ENCODE measurements at places on chromosomes 7 and 10. TPM values are rescaled to one million over a fixed set of nuclear protein-coding genes. Genes with fewer than 3 reads are reported as not detected.

The FAM131B gene
- 5.7 TPM for total RNA-seq

The CFAP46 gene
- total RNA-seq: 9.0 TPM

The UTF1 gene
- total RNA-seq: not detected

The MAPK8 gene
- total RNA-seq: 182 TPM

The ALOX5 gene
- 3.5 TPM for total RNA-seq

The TRIL gene
- 7.4 TPM for total RNA-seq

The CALML3 gene
- not detected for total RNA-seq

The GIMAP2 gene
- total RNA-seq: 41.8 TPM

The GDF2 gene
- total RNA-seq: not detected

The ARMC3 gene
- 0.34 TPM for total RNA-seq

The NPC1L1 gene
- not detected for total RNA-seq

The CCNY gene
- 28.2 TPM for total RNA-seq

- no peak overlapping the region for H3K4me3 ChIP-seq
- no peaks in the 10 kb centered on the region for H3K4me1 ChIP-seq
- H3K27me3 ChIP-seq: no peaks in the 10 kb centered on the region
- H3K36me3 ChIP-seq: no peaks in the 10 kb centered on the region
These were observed 34.2 kb upstream of the NEBL start for GRCh38 chr10:20931156-20931795.

GRCh38 chr10:95209509-95210127 lies 15.6 kb downstream of the ACSM6 start:
- no peaks in the 10 kb centered on the region for H3K27me3 ChIP-seq
- H3K36me3 ChIP-seq: no peaks in the 10 kb centered on the region
- no peak overlapping the region for H3K27ac ChIP-seq
- no peaks in the 10 kb centered on the region for H3K4me1 ChIP-seq
- no peak overlapping the region for H3K4me3 ChIP-seq

DNA sequence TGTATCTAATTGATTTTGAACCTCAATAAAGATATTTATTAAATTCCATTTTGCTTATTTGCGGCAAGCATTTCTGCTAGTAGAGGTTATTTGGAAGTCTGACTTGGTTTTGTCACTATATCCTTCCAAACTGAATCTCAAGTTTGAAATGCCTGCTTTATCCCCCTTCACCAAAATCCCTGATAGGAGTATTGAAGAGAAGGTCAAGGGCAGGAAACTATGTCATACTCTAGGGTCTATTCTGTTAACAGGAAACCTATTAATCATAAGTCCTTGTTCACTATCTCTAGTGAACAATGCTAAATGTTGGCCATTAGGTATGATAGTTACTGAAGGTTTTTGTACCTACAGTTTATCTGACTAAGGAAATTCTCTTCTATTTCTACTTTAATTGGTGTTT lies 11.5 kb downstream of the GNAT3 start:
- H3K36me3 ChIP-seq: no peaks in the 10 kb centered on the region
- no peak overlapping the region for H3K27ac ChIP-seq
- no peaks in the 10 kb centered on the region for H3K27me3 ChIP-seq
- no peaks in the 10 kb centered on the region for H3K4me1 ChIP-seq

GRCh38 chr10:122311716-122312115 lies 40.6 kb downstream of the BTBD16 start:
- H3K4me1 ChIP-seq: no peaks in the 10 kb centered on the region
- no peaks in the 10 kb centered on the region for H3K36me3 ChIP-seq
- DNase-seq: no peak
- no peak overlapping the region for H3K4me3 ChIP-seq
- H3K27ac ChIP-seq: peak overlapping the region; percentile 9

- no peak overlapping the region for H3K4me3 ChIP-seq
- no peaks in the 10 kb centered on the region for H3K27me3 ChIP-seq
- no peaks in the 10 kb centered on the region for H3K36me3 ChIP-seq
- no peak for DNase-seq
These were observed 224.7 kb upstream of the SH2B2 start for GRCh38 chr7:102061981-102062390.

GRCh38 chr10:131748831-131749766 lies 151.7 kb upstream of the PPP2R2D start:
- no peaks in the 10 kb centered on the region for H3K4me1 ChIP-seq
- no peak overlapping the region for H3K27ac ChIP-seq
- DNase-seq: no peak
- no peaks in the 10 kb centered on the region for H3K36me3 ChIP-seq
- H3K27me3 ChIP-seq: no peaks in the 10 kb centered on the region

DNA sequence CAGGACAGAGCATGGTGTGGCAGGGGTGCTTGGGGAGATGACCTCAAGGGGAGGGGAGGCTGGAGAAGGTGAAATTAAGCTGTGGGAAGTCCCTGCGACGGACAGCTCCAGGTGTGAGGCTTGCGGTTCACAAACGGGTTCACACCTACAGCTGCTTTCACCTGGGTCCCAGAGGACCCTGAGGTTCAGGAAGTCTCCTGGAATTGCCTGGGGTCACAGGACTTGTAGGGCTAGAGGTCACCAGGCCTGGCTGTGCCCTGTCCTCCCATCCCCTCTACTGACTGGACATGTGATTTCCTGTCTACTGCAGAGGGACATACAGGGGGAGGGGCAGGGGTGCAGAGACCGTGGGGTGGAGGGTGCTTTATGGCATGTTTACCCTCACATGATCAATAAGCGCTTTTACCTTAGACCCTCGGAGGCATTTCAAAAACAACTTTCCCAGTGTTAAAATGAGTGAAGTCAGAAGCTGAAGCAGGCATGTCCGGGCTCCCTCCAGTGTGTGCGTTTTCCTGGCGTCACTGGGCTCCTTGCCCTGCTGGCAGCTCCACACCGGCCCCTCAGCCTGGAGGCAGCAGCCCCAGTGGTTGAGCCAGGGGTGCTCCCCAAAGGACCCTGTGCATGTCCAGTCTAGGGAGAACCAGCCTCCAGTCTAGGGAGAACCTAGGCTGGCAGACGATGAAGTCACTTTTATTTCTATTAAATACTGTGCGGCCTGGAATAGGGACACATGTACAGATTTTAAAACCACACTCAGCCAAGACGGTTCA lies 66.6 kb upstream of the IGFBP3 start:
- H3K4me1 ChIP-seq: no peaks in the 10 kb centered on the region
- DNase-seq: no peak
- no peak overlapping the region for H3K27ac ChIP-seq
- H3K36me3 ChIP-seq: no peaks in the 10 kb centered on the region
- no peak overlapping the region for H3K4me3 ChIP-seq
- no peaks in the 10 kb centered on the region for H3K27me3 ChIP-seq

DNA sequence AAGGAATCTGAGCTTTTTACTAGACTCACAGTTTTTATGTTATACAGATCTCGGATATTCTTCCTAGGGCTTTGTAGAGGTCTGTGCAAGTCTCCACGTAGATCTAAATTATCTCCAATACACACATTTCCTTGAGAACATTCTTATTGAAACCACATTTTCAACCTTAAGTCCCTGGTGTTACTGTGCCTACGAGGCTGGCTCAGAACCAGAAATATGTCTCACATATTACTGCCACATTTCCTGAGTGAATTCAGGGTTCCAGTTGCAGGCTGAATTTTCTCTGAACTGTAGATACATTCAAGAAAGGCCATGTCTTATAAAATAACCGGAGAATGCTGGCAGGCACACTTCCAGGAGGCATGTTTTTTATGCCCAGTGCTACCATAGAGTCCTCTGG lies 46.5 kb downstream of the INHBA start:
- no peaks in the 10 kb centered on the region for H3K36me3 ChIP-seq
- no peak overlapping the region for H3K4me3 ChIP-seq
- no peak overlapping the region for H3K27ac ChIP-seq
- DNase-seq: no peak

GRCh38 chr10:122426829-122427228 lies 27.6 kb upstream of the ARMS2 start:
- no peak overlapping the region for H3K27ac ChIP-seq
- no peaks in the 10 kb centered on the region for H3K27me3 ChIP-seq
- no peak for DNase-seq
- H3K4me1 ChIP-seq: no peaks in the 10 kb centered on the region

DNA sequence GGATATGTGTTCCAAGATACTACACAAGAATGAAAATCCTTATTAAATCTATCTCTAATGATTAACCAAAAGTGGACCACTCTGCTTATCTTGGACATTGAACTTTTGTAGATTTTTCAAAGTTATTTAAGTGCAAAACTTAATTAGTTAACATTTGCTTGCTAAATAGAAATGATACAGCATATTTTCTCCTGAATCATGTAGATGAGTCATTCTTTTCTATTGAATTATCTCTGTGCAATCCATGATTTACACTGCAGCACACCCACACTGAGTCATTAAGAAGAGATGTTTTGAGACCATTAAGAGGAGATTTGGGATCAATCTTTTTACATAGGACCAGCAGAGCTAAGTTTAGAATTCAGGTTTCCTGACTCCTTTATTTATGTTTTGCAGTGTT lies 6.6 kb upstream of the ABCC2 start:
- DNase-seq: no peak
- H3K36me3 ChIP-seq: no peaks in the 10 kb centered on the region
- H3K27ac ChIP-seq: peak overlapping the region; percentile 45
- no peak overlapping the region for H3K4me3 ChIP-seq
- no peaks in the 10 kb centered on the region for H3K27me3 ChIP-seq

- DNase-seq: no peak
- H3K27ac ChIP-seq: no peak overlapping the region
- H3K4me1 ChIP-seq: no peaks in the 10 kb centered on the region
- H3K27me3 ChIP-seq: no peaks in the 10 kb centered on the region
- H3K4me3 ChIP-seq: no peak overlapping the region
- H3K36me3 ChIP-seq: no peaks in the 10 kb centered on the region
These were observed 167.8 kb downstream of the USP6NL start for GRCh38 chr10:11443468-11444154.

GRCh38 chr10:14378387-14378960 lies 47.8 kb upstream of the FRMD4A start:
- H3K4me3 ChIP-seq: no peak overlapping the region
- no peaks in the 10 kb centered on the region for H3K4me1 ChIP-seq
- no peak for DNase-seq
- H3K36me3 ChIP-seq: no peaks in the 10 kb centered on the region
- H3K27me3 ChIP-seq: no peaks in the 10 kb centered on the region

DNA sequence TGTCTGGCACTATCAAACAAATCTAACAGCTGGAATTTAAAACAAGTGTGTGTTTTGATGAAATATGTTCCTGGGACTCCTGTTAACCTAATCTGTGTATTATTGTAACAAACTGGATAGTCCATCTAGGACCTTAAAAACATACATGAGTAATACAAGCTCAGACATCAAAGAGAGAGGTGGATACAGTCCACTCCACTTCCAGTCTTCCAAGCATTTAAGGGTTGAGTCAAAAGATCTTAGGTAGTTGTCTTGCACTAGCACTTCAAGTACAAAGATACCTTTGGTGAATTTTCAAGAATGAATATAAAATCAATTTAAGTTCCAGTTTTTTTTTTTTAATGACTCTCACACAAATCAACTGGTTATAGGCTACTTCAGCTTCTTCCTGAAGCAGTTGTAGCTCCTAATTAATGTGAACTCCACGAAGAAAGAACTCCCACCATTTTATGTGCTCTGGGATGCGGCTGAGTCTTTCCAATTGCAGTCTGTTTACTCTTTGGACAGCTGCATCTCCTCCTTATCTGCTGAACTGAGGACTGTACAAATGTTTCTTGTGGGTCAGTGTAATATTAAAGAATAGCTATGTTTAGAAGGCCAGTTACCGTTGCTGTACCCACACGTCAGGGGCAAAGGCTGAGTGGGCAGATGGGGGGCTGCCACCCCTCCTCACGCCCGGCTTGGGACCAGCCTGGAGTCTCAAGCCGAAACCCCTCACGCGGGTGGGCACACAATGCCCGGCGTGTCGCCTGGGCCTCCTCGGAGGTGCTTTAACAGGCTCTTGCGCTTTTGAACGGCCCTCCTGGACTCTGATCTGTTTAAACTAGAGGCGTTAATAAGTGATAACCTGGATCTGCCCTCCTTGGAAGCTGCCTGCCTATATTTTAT lies 2.9 kb upstream of the IGF2BP3 start:
- H3K27ac ChIP-seq: no peak overlapping the region
- DNase-seq: no peak
- peaks cover 57% of the 10 kb centered on the region for H3K27me3 ChIP-seq
- H3K36me3 ChIP-seq: no peaks in the 10 kb centered on the region
- H3K4me3 ChIP-seq: no peak overlapping the region
- no peaks in the 10 kb centered on the region for H3K4me1 ChIP-seq

DNA sequence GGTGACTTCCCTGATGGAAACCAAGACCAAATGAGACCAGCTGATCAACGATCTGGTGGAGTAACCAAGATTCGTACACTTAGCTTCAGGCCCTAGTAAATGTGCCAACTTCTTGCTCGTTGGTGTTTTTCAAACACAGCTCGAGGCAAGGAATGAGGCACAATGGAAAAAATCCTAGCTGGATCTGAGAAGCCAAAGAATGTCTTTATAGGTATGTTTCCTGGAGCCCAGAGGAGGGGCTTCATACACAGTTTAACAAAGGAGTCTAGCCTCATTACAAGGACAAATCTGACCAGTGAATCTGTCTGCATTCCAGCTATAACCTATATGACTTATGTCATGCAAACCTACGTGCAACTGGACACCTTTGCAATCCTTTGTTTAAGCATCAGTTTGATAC lies 3.7 kb downstream of the COL17A1 start:
- no peak for DNase-seq
- no peaks in the 10 kb centered on the region for H3K4me1 ChIP-seq
- no peaks in the 10 kb centered on the region for H3K36me3 ChIP-seq
- H3K27me3 ChIP-seq: no peaks in the 10 kb centered on the region

DNA sequence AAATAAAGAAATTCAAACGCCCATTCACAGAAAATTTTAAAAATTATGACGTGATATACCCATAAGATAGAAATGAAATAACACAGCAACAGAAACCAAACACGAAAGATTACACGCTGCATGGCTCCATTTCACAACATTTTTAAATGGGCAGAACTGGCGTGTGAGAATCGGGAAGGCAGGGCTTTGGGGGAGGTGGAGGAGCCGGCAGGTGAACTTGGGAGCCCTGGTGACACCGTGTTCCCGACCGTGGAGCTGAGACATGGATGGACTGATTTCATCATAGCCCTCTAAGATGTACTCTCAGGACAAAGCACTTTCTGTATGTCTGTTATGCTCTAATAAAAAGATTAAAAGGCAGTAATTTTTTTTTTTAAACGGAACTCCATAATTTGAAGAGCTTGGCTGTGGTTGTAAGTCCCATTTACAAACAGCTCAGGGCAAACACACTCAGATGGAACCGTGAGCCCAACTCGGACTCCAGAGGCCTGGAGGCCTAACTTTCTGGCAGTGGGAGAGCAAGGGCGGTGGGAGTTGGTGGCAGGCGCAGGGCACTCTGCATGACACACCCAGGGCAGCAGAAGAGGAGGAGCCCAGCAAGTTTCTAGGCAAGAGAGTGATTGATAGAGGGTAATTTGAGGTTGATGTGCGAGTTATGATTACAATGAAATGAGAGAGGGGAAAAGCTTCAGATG lies 203.4 kb downstream of the MAD1L1 start:
- H3K4me3 ChIP-seq: no peak overlapping the region
- no peaks in the 10 kb centered on the region for H3K4me1 ChIP-seq
- H3K27me3 ChIP-seq: no peaks in the 10 kb centered on the region
- no peak overlapping the region for H3K27ac ChIP-seq
- no peak for DNase-seq

All from uterus (tissue), 4 donors.